Activated T-cell treated with anti-CD3 and anti-CD28 coated beads, Interleukin-2, amount 50 U/mL, for 4 hours (primary cell): ENCODE measurements at places on chromosomes 7 and 10.

DNA sequence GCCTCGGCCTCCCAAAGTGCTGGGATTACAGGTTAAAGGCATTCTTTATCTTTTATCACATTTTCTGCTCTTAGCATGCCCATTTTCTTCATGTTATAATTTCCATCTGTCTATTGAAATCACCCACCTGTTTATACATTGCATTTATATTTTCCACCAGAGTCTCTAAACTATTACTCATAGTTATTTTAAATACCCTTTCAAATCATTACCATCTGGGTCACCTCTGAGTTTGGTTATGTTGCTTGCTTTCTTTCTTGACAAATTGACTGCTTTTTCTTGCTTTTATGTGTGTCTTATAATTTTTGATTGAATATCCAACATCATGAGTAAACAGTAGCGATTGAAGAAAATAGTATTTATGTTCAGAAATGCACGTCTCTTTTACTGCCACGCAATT, 71.4 kb downstream of the TMEM270 start:
- no peak for DNase-seq

- no peak for DNase-seq
Observed at GRCh38 chr7:85075864-85076263, 111.0 kb downstream of the SEMA3D start.

DNA sequence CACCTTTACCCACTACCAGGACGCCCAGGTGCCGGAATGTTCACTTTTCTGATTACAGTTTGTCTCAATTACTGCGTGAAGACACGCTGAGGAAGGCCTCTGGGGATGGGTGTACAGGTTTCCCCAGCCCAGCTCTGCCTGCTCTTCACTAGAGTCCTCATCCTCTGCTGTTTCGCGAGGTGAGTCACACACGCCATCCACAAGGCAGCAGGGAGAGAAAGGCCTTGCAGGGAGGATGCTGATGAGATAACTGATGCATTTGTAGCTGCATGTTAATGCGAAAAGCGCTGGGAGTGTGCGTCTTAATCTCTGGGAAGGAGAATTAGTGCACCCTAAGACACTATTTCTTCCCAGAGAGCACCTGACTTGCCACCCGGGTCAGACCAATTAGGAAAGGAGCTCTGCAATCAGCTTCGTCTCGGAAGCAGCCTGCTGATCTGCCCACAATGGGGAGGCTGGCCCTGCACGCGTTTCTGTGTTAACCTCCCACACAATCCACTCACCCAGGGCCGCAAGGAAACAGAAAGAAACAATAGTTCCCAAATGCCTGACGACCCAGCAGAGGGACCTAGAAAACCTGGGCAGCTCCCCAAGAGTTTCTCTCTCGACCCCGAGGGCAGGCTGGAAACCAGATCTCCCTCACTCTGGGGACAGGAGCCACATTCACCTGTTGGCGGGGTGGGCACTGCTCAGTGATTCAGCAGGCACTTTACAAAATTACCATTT, 578.7 kb downstream of the GLRX3 start:
- DNase-seq: no peak

GRCh38 chr10:639001-639750, 50.3 kb downstream of the DIP2C start:
- no peak for DNase-seq

GRCh38 chr7:157471259-157472125, 134.7 kb downstream of the DNAJB6 start:
- DNase-seq: no peak

GRCh38 chr7:26444555-26444954, 152.9 kb downstream of the SNX10 start:
- DNase-seq: no peak

DNA sequence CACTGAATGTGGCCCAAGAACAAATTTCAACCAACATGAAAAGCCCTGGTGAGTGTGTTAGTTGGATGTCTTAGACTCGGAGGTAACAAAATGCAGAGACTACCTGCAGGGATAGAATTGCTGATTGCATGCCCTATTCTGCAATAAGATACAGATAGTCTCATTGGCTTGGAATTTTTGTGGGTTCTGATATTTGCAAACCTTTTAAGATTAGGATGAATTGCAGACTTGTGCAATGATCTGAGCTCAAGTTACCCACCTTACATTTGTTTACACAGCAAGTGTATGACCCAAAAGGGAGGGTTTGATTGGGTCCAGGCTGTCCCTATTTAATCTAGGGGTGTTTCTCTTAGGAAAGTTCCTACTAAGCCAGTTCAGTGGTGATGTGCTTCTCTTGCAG, 45.4 kb downstream of the GPR37 start:
- DNase-seq: no peak

- no peak for DNase-seq
Observed at GRCh38 chr10:47400251-47400650, 16.2 kb upstream of the ZNF488 start.

- DNase-seq: no peak
Observed at GRCh38 chr7:28149291-28150101, 31.1 kb downstream of the JAZF1 start.

GRCh38 chr7:8065356-8065813, 96.8 kb downstream of the GLCCI1 start:
- no peak for DNase-seq

- no peak for DNase-seq
Observed at GRCh38 chr10:122504610-122504950, 43.2 kb downstream of the HTRA1 start.

- DNase-seq: no peak
Observed at GRCh38 chr10:126977216-126977615, 72.0 kb downstream of the DOCK1 start.

DNA sequence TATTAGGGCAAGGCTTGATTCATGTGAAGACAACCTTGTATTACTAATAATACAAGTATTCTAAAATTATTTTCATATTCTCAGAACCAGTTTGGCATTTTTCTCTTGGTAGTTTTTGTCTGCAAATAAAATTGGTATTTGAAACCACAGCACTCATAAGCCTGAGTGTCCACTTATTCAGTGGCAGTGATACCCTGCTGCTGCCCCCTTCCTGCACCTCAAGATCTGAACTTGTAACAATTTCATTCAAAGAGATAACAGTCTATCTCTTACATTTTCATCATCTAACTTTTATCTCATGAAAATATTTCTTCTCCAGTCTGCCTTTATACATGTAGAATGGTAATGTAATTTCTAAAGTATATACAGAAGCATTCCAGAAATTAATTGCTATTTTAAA, 9.3 kb downstream of the TFAM start:
- no peak for DNase-seq

- DNase-seq: no peak
Observed at GRCh38 chr7:80916770-80917741, 1.8 kb downstream of the SEMA3C start.

GRCh38 chr10:119680050-119680449, 28.9 kb downstream of the BAG3 start:
- no peak for DNase-seq

GRCh38 chr7:130135208-130136205, 65.2 kb downstream of the KLHDC10 start:
- DNase-seq: no peak

GRCh38 chr7:72111086-72111485, 301.1 kb downstream of the CALN1 start:
- DNase-seq: no peak

GRCh38 chr7:17697128-17697881, 243.0 kb downstream of the SNX13 start:
- DNase-seq: no peak

- no peak for DNase-seq
Observed at GRCh38 chr10:13106387-13107045, 6.6 kb downstream of the OPTN start.

DNA sequence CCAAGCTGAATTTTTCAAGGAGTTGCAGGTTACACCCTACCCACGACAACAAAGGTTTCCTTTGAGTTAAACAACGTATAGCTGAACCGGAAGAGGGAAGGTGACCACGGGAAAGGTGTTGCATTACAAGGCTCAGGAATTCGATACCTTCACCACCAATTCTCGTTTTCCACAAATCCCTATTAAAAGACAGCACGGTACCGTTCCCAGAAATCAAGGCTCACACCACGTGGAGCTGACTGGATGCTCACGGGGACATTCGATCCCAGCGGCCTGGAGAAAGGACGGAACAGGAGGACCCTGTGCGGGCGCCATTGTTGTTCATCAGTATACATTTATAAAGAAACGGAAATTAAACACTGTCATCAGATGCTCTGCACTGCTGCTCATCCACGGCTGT, 56.4 kb downstream of the CTBP2 start:
- DNase-seq: no peak

GRCh38 chr7:79979437-79979836, 155.2 kb upstream of the GNAI1 start:
- DNase-seq: no peak

- no peak for DNase-seq
Observed at GRCh38 chr10:10587744-10588393, 429.8 kb upstream of the CELF2 start.

GRCh38 chr10:109967739-109968088, 40.1 kb upstream of the ADD3 start:
- no peak for DNase-seq

- DNase-seq: no peak
Observed at GRCh38 chr10:110175406-110175805, 32.0 kb upstream of the MXI1 start.

- no peak for DNase-seq
Observed at GRCh38 chr7:41832941-41833340, 130.1 kb upstream of the INHBA start.

GRCh38 chr10:50464004-50464409, 159.7 kb downstream of the SGMS1 start:
- DNase-seq: no peak

- no peak for DNase-seq
Observed at GRCh38 chr10:88890681-88891381, 10.8 kb downstream of the STAMBPL1 start.

DNA sequence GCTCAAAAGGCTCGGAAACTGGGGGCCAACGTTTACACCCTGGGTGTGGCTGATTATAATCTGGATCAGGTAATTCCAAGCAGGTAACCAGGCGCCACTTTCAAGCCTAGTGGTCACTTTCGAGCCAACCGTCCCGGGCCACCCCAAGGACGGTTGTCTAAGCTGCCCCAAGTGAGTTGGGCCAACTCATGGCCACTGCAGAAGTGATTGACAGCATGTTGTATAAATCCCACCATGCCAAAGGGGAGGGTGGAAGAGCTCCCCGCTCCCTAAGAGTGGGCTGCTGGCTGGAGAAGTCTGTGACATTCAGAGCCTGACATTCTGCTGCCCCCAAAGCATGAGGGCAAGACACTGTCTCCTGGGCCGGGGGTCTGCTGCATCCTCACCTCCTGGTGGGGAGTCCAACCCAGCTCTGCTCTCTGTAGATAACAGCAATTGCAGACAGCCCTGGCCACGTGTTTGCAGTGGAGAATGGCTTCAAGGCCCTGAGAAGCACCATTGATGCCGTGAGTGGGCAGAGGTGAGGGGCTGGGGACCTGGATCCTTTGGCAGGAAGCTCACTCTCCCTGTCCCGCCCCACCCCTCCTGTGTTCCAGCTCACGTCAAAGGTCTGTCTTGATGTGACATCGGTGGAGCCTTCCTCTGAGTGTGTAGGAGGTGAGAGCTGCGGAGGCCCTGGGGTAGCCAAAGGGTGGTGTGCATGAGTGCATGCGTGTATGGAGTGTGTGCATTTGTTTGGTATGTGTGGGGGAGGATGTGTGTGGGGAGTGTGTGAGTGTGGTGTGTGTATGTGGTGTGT, 10.8 kb downstream of the ANTXRL start:
- no peak for DNase-seq

DNA sequence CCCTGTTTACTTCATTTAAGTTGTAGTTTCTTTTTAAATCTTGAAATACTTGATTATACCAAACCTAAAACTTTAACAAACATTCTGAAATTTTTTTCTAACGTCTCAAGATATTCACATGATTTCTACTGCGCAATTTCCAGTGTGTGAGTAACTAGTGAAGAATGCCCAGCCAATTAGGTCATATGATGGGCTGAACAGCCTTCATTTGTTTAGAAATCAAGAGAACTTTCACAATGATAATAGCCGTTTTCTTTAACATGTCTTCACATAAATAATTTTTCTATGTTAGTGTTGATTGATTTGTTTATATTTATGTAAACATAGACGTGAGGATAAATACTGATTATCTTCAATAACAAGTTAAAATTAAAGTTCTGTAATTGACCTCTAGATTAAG, 21.8 kb downstream of the STAM start:
- DNase-seq: no peak

DNA sequence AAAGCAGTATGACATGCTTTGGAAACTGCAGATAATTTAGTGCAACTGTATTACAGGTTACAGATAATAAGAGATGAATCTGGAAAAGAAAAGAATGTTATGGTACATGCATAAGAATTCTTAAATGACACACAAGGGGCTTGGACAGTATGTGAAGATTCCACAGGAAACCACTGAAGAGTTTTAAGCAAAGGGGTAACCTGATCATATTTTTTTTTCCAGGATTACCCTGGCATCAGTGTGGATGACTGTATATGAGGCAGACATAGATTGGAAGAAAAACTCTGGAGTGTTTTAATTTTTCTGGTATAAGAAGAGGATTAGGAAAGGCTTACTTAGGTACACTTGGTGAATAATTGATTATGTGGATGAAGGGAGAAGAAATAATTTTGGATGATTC, 8.1 kb downstream of the TFPI2 start:
- no peak for DNase-seq

GRCh38 chr10:70736525-70736924, 48.7 kb downstream of the TBATA start:
- DNase-seq: no peak

DNA sequence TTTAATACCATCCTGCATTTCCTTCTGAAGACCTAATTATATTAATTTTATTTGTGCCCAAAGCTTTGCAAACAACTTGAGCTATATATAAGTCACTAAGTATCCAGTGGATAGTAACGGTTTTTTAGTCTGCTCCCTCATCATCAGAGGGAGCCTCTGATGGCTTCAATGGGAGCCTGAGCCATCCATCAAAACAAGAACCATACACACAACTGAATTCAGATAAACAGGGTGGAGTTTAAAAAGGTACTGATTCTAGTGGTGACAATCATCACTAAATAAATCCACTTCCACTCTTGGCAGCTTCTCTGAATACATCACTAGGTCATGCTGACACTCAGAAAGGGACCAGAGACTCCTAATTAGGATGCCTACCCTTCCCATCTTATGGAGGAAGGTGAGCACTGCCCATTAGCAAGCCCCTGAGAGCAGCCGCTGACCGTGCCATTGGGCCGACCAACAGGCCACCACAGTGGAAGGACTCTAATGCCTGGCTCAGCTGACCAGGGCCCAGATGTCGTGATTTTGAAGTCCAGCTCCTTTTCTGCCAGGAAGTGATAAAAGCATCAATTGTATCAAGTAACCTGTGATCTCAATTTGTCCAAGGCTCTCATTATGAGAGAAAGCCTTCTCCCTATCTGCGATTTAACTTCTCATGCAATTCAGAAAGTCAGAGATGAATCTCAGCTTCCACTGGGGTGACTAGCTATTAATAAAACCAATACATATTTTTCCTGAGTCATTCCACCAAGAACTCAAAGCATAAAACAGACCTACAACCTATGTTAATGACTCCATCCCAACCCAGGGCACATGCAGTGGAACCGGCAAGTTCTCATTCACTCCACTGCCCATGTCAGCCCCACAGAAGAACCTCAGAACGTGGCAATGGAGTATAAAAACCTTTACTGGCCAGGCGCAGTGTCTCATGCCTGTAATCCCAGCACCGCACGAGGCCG, 13.1 kb downstream of the VOPP1 start:
- DNase-seq: no peak
